ENCODE measurements at places on chromosomes 7 and 10.

DNA sequence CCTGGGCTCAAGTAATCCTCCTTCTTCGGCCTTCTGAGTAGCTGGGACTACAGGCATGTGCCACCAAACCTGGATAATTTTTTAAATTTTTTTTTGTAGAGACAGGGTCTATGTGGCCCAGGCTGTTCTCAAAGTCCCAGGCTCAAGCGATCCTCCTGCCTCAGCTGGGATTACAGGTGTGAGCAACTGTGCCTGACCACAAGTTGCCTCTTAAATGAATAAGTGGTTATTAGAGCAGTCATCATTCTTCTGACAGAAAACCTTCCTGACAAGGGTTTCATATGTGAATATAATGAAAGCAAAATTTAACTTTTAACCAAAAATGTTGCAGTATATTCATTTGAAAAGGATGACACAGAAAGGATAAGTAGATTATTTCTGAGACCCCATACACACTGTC lies 532.5 kb downstream of the GRM8 start:
- no peak for DNase-seq

- no peak for DNase-seq
Measured at GRCh38 chr7:51279391-51280023, 37.1 kb downstream of the COBL start.

GRCh38 chr10:29386342-29386999 lies 97.6 kb downstream of the LYZL1 start:
- DNase-seq, result no peak

DNA sequence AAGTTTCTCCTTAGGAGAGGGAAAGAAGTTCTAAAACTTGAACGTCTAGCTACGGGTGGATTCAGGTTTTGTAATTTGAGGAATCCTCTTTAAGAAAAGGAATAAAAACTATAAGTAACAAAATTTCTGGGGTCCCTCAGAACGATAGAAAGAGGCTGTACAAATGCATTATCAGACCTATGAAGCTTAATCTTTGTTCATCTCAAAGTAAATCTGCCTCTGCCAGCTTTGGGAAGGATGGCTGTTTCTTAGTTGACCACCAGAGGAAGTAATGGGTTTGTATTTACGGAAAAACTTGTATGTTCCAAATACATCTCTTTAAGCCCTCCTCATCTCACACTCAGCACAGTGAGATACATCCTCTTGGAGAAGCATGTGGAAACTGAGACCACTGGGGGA lies 864 bp downstream of the PSTK start:
- DNase-seq, result no peak

DNA sequence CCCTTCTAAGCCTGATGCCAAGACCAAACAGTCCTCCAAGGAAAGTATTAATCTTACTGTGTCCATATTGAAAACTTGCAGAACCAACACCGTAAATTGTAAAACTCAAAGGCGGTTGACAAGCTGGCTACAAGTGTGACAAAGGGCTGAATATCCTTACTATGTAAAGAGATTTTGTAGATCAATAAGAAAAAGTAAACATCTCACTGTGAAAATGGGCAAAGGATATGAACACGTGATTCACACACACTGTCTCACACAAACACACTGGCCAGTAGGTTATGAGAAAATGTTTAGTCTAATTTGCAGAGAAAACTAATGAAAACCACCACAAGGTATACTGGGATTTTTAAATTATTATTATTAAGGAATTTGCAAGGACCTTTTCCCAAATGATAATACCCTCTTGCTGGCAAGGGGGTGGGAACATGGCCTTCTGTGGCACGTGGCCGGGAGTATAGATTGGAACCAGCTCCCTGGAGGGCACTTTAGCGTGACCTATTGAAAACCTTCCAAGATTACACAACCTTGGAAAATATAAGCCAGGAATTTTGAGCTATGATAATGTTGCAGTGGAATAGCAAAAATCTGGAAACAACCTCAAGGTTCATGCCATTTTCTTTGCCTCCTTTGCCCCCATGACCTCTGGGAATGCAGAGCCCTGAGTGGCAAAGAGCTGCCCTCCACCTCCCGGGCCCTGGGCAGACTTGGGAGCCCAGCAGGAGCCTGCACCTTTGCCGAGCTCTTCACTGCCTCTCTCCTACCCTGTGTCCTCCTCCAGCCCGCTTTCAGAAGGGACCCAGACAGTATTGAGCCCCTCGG lies 26.2 kb upstream of the SLC29A3 start:
- DNase-seq, result no peak

DNA sequence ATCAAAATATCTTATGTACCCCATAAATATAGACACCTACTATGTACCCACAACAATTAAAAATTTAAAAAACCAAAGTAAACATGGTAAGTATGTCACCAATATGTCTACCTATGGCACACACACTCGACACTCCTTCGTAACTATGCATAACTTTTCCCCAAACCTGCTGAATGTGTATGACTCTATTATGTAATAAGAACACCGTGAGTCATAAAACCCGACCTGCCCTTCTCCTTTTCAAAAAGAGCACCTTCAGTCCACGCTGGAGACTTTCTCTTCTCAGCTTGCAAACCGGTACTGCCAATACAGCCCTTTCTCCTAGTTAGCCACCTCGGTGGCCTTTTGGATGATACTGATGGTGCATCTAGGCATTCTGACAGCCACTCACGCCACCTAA lies 186.3 kb downstream of the PRPF18 start:
- DNase-seq, result no peak

- DNase-seq, result no peak
Measured at GRCh38 chr7:71005109-71005508, 126.8 kb upstream of the GALNT17 start.

- DNase-seq, result no peak
Measured at GRCh38 chr7:112869111-112869774, 79.0 kb upstream of the TMEM168 start.

- DNase-seq, result no peak
Measured at GRCh38 chr7:254337-255037, 35.5 kb upstream of the FOXL3 start.

GRCh38 chr10:3757250-3757637 lies 27.8 kb downstream of the KLF6 start:
- no peak for DNase-seq

GRCh38 chr10:87712913-87713616 lies 53.4 kb downstream of the PAPSS2 start:
- no peak for DNase-seq

DNA sequence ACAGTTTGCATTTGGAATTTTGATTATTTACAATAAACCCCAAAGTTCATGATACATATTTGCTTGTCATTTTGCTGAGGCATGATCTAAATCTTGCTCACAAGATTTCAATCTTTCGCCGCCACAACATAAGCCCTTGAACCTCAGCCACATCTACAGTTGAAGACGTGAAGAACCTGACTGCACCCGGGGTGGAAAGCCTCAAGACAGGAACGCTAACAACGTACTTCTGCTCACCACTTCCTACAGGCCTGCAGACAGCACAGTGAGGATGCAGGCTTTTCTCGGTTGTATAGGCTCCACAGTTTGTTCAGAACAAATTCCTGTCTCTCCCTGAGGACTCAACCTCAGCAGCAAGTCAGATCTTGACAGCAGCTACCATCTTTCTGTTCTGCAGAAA lies 393.8 kb upstream of the PRKCQ start:
- DNase-seq, result no peak

DNA sequence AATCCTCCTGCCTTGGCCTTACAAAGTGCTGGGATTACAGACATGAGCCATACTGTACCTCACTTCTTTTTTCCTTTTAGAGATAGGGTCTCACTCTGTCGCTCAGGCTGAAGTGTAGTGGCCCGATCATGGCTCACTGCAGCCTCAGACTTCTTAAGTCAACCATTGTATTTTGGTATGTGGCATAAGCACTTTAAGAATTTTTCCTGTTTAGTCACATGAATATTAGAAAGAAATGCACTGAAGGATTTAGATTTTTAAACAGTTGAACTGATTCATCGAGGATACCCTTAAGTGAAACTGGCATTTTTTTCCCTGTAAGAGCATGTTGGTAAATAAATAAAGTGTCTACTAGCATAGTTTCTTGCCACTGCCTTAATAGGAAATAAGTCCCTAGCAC lies 319.3 kb upstream of the CACNA2D1 start:
- no peak for DNase-seq

GRCh38 chr7:130667593-130668257 lies 823 bp downstream of the COPG2 start:
- DNase-seq, result no peak

GRCh38 chr7:93314449-93314848 lies 82.3 kb downstream of the VPS50 start:
- no peak for DNase-seq

- no peak for DNase-seq
Measured at GRCh38 chr7:86768967-86769760, 125.5 kb downstream of the GRM3 start.

DNA sequence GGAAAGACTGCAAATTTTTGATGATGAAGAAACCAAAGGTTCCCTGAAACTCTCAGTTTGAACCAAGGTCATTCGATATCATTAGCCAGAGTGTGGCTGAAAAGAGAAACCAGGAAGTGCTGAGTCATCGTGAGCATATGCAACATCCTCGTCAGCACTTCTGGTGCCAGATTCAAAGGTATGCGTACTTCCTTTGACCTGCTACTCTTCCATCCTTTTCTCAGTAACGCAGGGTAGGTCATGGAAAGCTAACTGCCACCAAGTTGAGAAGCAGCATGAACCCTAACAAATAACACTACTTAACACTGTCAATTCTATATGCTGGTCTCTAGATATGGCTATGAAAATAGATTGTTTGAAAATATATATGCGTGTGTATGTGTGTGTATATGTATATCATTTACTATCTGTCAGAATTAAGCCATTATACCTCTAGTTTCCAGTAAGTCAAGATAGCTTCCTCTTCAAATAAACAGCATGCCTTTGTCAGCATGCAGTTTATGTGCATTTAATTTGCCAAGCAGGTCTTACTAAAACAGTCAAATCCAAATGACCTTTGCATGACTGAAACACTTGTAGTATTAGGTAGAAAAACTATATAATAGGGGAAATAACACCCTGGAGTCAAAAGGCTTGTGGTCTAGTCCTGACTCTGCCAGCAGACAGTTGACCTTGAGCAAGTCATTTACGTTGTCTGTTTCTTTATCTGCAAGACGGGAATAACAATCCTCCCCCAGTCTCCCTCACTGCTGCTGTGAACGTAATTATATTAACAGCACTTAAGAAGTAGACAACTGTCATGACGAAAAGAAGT lies 26.4 kb downstream of the CDK6 start:
- no peak for DNase-seq

DNA sequence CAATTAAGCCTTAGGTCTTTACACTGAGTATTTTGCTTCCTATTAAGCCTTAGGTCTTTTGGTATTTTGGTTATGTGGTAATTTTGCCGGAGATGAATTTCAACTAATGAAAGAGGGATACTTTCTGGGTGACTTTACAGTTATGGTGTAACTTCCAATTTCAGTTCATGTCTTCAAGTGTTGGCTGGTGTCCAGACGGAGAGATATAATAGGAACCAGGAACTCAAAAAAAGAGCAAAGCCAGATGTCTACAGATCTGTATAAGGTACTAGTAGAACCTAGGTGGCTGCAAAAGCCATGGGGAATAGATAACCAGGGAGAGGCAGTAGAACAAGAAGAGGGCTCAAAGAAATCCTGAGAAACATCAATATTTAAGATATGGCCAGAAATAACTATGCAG lies 12.3 kb downstream of the ERCC6 start:
- no peak for DNase-seq

- DNase-seq, result peak; percentile 82
Measured at GRCh38 chr7:158818325-158819213, 10.7 kb downstream of the ESYT2 start.

DNA sequence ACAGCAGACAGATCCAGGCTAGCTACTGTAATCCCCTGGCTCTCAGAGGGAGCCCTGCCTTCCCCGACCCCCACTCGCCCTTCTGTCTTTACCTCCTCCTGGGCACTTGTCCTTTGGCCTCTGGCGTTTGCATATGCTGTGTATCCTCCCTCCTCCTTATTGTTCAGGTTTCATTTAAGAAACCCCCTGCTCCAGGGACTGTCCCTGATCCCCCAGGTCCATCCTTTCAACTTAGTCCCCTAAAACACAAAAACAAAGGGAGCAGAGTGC lies 25.7 kb downstream of the GRID1 start:
- DNase-seq, result peak; percentile 32

GRCh38 chr7:142587578-142588191 lies 161.6 kb upstream of the PRSS1 start:
- DNase-seq, result no peak

DNA sequence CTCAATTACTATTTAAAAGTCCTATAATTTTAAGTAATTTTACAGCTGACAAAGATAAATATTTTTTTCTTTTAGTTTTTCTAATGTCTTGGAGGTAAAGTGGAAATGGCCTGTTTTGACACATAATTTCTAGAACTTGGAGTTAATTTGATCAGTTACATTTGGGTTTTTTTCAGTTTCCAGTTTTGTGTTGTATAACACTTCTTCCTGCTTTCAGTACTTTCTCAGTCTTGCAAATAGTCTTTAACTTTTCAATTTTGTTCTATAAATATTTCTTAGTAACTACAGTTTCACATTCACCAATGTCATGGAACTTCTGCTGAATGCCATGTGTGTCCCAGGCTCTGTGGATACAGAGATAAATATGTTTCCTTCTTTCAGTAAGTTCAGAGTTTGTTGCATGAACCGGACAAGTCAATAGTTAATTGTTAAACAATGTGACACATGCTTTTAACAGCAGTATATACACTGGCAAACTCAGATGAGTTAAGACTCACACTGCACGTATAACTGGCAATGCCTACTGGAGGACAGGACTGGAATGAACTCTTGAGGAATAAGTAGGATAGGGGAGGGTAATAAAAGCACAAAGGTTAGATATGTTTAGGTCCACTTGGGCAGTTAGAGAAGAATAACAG lies 4.6 kb downstream of the SHOC2 start:
- no peak for DNase-seq

GRCh38 chr7:75584354-75584753 lies 92.2 kb downstream of the SPDYE5 start:
- no peak for DNase-seq

GRCh38 chr7:124702385-124702784 lies 63.2 kb downstream of the GPR37 start:
- no peak for DNase-seq
